SK-N-SH (cell line): ENCODE measurements at places on chromosomes 11 and 22.
A peak's percentile ranks its signal among the peaks of the same experiment; 100 is the strongest.

GRCh38 chr11:12719221-12719620 is 45.0 kb downstream of the TEAD1 start:
- no peak for DNase-seq

GRCh38 chr11:66066751-66067150 is 3.3 kb upstream of the PACS1 start:
- no peak for DNase-seq

GRCh38 chr11:62702246-62702645 is 5.0 kb downstream of the BSCL2 start:
- DNase-seq = no peak

GRCh38 chr11:85934596-85935169 is 79.5 kb downstream of the CCDC83 start:
- no peak for DNase-seq

- no peak for DNase-seq
These were observed 4.2 kb upstream of the OR52J3 start for GRCh38 chr11:5042091-5042490.

GRCh38 chr11:46472662-46472994 is 81.1 kb upstream of the CHRM4 start:
- DNase-seq = no peak

GRCh38 chr11:68383976-68384501 is 71.6 kb downstream of the LRP5 start:
- peak; percentile 87 for DNase-seq

- no peak for DNase-seq
These were observed 146.2 kb downstream of the SPATA19 start for GRCh38 chr11:133699071-133699470.

- no peak for DNase-seq
These were observed 8.0 kb upstream of the TPCN2 start for GRCh38 chr11:69040581-69041260.

GRCh38 chr22:17576470-17576869 is 13.2 kb downstream of the SLC25A18 start:
- DNase-seq = no peak

GRCh38 chr22:24424001-24424900 is 3.1 kb upstream of the ADORA2A start:
- DNase-seq = no peak

GRCh38 chr22:46671824-46672432 is 51.7 kb downstream of the GRAMD4 start:
- no peak for DNase-seq

DNA sequence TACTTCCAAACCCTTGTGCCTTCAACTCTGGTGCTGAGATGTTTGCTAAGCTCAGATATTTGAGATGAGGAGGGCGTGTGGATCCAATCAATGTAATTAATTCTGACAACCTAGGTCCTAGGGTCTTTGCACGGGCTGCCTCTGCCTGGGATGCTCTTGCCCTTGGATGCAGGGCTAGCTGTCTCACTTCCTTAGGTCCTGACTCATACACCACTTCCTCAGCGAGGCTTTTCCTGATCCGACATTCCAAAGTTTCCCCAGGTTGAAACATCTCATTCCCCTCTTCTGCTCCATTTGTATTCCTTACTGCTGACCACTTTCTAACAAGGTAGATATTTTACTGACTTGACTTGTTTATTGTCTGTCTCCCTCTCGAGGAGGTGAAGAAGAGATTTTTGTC is 43.0 kb upstream of the NTM start:
- no peak for DNase-seq
